ENCODE measurements at places on chromosomes 7 and 10. TPM values are rescaled to one million over a fixed set of nuclear protein-coding genes. Genes with fewer than 3 reads are reported as not detected.

The SMURF1 gene
- total RNA-seq, result 16.0 TPM

The EVX1 gene
- not detected for total RNA-seq

DNA sequence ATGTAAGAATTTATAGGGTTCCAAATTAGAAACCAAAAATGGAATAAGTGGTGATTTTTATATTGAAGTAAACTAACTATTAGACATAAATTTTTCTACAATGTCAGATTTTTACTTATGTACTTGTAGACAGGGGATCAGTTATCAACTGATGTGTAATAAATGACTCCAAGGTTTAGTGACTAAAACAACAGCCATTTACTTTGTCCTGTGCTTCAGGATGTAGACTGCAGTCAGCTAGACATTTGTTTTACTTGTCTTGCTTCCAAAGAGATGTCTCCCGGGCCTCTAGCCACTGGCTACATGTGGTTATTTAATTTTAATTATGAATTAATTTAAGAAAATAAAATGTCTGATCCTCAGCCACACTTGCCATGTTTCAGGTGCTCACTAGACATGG, 249.7 kb upstream of the IGFBP3 start:
- DNase-seq, result no peak

- DNase-seq, result no peak
Observed at GRCh38 chr7:102450242-102450641, 14.4 kb downstream of the ALKBH4 start.

- DNase-seq, result peak; percentile 92
Observed at GRCh38 chr7:55185941-55186609, 167.3 kb downstream of the EGFR start.

GRCh38 chr7:74474271-74474865, 20.7 kb downstream of the GTF2IRD1 start:
- no peak for DNase-seq

DNA sequence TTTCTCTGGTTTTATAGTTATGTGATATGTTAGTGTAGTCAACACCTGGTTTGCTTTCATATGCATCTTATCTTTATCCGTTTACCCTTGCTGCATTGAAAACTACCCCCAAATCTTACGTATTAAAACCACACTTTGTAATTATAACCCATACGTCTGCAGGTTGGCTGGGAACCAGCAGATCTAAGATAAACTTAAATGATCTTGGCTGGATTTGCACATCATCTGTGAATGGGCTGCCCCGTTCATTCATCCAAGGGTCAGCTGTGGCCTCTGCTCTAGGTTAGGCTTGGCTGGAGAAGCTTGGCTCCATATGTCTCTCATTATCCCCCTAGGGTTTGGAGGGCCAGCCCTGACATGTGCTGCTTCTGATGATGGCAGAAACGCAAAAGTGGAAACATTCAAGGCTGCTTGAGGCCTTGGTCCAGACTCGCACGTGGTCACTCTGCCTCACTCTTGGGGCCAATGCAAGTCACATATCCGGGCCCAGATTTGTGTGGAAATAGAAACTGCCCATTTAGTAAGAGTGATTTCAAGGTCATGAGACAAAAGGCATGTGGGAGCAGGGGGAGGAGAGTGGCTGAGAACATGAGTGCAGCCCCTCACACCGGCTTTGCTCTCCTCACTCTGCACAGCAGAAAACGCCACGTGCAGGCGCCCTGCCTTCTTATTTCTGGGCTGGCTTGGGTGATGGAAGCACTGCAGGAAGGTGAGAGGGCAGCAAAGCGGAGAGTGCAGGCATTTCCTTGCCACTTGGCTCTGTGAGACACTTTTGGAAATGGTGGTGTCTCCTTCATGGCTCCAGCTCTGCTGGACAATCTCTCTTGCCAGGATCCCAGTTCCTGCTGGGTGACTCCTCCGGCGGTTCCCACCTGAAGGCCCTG, 553.8 kb downstream of the GLRX3 start:
- DNase-seq, result no peak

GRCh38 chr7:85153715-85154114, 33.1 kb downstream of the SEMA3D start:
- DNase-seq, result no peak

DNA sequence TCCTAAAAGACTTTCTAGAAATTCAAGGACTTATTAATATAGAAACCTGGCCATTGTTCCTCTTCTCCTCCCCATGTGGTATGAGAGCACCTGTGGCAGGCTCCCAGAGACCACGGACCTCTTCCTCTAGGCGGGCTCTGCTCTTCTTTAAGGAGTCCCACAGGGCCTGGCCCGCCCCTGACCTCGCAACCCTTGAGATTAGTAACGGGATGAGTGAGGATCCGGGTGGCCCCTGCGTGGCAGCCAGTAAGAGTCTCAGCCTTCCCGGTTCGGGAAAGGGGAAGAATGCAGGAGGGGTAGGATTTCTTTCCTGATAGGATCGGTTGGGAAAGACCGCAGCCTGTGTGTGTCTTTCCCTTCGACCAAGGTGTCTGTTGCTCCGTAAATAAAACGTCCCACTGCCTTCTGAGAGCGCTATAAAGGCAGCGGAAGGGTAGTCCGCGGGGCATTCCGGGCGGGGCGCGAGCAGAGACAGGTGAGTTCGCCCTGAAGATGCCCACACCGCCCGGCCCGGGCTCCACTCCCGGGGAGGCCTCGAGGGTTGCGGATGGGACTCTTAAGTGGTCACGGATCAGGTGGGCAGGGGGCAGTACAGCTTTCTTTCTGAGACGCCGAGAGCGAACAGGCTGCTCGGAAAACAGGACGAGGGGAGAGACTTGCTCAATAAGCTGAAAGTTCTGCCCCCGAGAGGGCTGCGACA, at the start of gene SLC26A4:
Gene SLC26A4, plus strand, starts transcription at position 448 of the 700 bp plus-strand sequence. CDS start 814 bp downstream, outside the sequence.
- no peak for DNase-seq

- peak; percentile 30 for DNase-seq
Observed at GRCh38 chr10:114908896-114909295, 29.1 kb upstream of the TRUB1 start.

DNA sequence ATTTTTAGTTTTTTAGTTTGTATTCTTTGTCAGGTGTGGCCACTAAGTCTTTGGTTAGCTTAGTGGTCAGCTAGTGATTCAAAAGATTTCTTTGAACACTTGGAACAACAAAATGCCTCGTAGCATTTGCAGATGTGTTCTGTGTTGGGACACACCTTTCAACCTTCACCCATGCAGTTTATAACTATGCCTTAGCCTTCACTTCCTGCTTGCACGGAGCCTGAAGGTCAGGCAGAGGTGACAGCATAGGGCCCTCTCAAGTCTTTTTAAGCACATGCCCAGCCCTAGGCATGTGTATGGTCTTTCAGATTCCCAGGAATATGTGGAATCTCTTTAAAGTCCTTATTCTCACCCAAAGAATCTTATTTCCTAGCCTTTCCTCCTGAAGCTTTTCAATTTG, 17.6 kb downstream of the PLAC9 start:
- no peak for DNase-seq

- DNase-seq, result no peak
Observed at GRCh38 chr10:100419911-100420449, 42.8 kb upstream of the WNT8B start.

DNA sequence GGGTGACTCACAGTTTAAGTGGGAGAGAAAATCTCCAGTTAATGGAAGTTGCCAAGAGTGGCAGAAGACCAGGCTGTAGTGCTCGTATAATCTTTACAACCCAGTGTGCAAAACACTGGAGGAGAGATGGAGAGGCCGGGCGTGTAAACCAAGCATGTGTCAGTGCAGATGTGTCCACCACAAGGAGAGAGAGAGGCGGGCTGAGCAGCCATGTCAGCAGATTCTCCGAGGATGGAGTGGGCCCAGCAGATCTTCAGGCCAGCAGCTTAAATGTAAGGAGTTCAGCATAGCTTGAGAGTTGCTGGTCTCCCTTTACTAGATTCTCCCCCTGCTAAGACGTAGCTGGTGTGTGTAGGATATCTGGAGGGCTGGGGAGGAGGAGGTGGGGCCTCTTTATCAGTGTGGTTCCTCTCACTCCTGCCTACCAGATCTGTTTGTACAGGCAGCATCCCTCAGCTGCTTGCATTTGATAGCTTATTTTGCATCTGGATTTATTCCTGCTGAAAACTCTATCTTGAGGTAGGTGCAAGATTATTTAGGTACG, 13.7 kb downstream of the BPGM start:
- DNase-seq, result peak; percentile 8

- no peak for DNase-seq
Observed at GRCh38 chr7:44045226-44046014, 918 bp downstream of the DBNL start.

Data from fibroblast of the aortic adventitia (primary cell).